ENCODE measurements at places on chromosomes 7 and 10. TPM values are rescaled to one million over a fixed set of nuclear protein-coding genes. Genes with fewer than 3 reads are reported as not detected.
A peak's percentile ranks its signal among the peaks of the same experiment; 100 is the strongest.

Gene SPDYE8
- 0.27 TPM for polyA plus RNA-seq

Gene CALN1
- 0.09 TPM for polyA plus RNA-seq

Gene NOD1
- polyA plus RNA-seq, result 7.5 TPM

Gene ZNF853
- 5.7 TPM for polyA plus RNA-seq

Gene FAM25A
- polyA plus RNA-seq, result not detected

Gene FAM241B
- 6.4 TPM for polyA plus RNA-seq

Gene ACSL5
- polyA plus RNA-seq, result 361 TPM

DNA sequence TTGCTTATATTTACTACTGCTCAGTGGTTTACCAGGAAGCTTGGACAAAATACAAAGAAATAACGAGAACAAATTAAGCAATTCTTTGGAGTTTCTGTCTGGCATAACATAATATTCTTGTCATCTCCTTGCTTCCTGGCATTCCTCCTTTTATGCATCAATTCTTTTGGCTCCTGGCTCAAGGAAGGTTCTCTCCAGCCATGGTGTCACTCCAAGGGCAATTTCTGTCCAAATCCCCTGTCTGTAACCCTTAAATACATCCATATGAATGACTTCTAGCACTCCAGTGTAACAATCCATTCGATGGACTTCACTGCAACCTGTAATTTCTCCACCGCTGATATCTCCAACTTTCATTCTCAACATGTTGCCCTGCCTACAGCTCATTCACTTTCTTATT is 617.7 kb upstream of the ANKRD30A start:
- no peak overlapping the region for H3K4me3 ChIP-seq
- no peaks in the 10 kb centered on the region for H3K36me3 ChIP-seq
- no peaks in the 10 kb centered on the region for H3K27me3 ChIP-seq
- no peak for DNase-seq
- no peaks in the 10 kb centered on the region for H3K4me1 ChIP-seq

DNA sequence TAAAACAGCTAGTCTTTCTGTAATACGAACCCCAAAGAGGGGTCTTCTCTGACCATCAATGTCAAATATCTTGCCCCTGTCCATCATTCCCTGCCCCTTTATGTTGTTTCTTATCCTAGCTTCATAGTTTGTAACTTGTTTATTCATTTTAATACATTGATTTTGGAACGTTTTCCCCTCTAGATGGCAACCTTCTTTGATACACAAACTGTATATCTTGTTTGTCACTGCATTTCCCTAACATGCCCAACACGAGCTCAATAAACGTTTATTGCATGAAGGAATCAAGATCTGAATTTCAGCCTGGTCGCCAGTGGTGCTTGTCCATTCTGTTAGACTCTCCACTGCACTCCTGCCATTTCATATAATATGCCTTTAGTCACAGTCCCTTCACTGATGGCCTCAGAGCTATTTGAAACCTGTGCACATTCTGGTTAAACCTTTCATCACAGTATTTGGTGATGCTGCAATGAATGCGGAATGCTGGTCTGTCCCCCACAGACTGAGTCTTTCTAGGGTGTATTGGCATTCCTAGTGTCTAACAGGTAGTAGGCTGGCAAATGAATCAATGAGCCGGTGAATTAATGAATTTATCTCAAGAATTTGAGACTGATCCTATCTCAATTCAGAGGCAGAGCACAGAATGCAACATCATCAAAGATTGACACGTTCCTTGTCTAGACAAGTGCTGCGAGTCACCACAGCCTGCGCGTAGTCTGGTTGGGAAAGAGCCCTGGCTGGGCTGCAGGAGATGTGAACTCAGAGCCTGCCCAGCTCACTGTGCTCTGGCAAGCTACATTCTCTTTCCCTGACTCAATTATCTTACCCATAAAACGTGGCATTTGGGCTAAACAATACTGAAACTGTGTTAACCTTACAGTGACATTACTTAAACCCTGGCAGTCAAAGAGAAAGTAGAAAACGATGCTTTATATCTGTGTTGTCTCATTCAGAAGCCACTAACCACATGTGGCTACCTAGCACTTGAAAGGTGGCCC is 55.2 kb upstream of the FRMD4A start:
- H3K27me3 ChIP-seq, result no peaks in the 10 kb centered on the region
- no peak overlapping the region for H3K27ac ChIP-seq
- DNase-seq, result no peak
- no peaks in the 10 kb centered on the region for H3K36me3 ChIP-seq

DNA sequence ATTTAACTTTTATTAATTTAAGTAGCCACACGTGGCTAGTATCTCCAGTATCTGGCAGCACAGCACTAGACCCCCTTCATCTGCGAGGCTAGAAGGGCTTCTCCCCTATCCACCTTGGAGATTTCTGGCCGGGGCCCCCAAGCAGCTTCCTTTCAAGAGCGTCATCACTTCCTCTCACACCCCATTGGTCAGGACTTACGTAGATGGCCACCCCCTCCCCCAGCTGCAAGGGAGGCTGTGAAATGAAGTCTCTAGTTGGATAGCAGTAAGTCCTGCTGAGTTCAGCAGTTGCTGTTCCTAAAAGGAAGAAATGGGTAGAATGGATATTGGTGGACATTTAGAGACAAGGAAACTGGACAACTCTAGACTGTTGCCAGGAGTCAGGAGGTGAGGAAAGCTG is 33.8 kb upstream of the COMTD1 start:
- H3K27me3 ChIP-seq, result no peaks in the 10 kb centered on the region
- H3K4me1 ChIP-seq, result no peaks in the 10 kb centered on the region
- no peak overlapping the region for H3K4me3 ChIP-seq
- no peak overlapping the region for H3K27ac ChIP-seq
- no peaks in the 10 kb centered on the region for H3K36me3 ChIP-seq

DNA sequence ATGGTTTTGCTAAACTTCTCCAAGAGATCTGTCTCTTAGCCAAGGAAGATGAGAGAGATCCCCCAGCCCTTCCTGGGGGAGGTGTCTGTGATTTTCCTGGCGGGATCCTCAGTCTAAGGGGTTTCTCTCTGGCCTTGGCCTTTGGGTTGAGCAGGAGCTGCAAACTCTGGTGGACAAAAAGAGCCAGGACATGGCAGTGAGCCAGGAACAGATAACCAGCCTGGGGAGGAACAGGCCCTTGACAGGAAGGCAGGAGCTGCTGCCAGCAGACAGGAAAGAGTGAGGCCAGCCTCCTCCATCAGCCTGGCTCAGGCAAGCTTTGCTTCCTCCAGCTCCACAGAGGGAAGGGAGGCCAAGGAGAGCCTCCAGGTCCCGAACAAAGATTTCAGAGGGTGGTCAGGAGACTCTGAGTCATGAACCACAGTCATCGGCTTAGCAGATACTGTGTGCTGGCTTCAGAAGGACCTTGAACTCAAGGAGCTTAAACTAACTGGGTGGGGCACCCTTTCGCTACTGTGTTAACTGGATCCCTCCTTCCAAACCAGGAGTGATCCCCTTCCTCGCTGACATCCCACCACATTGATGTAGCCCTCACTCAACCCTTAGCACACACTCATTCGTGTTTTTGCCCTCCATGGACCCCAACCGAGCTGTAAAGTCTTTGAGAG is 34.7 kb downstream of the DDIT4 start:
- H3K27me3 ChIP-seq, result no peaks in the 10 kb centered on the region
- no peaks in the 10 kb centered on the region for H3K36me3 ChIP-seq
- DNase-seq, result peak; percentile 92
- H3K27ac ChIP-seq, result peak overlapping the region; percentile 74

- peak overlapping the region; percentile 94 for H3K27ac ChIP-seq
- H3K4me3 ChIP-seq, result no peak overlapping the region
- H3K36me3 ChIP-seq, result peaks cover 13% of the 10 kb centered on the region
- peaks cover 58% of the 10 kb centered on the region for H3K4me1 ChIP-seq
- no peak for DNase-seq
- no peaks in the 10 kb centered on the region for H3K27me3 ChIP-seq
Observed at GRCh38 chr10:132419538-132420468, 22.8 kb downstream of the PWWP2B start.

DNA sequence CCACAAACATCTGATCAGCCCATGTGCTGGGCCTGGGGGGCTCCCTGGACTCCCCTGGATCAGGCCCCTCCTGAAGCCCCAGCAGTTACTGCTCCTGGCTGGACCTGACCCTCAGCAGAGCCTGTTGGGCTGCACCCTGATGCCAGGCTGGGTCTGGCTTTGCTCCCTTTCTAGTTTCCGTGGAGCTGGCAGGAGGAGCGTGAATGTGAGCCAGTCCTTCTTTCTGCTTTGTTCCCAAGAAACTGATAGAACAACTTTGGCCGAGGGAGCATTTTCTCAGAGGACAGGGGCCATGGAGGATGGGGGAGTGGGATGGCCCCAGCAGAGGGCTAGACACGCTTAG is 128.2 kb downstream of the NEURL1 start:
- no peaks in the 10 kb centered on the region for H3K4me1 ChIP-seq
- no peak overlapping the region for H3K27ac ChIP-seq
- no peak overlapping the region for H3K4me3 ChIP-seq

- no peak overlapping the region for H3K4me3 ChIP-seq
- peak overlapping the region; percentile 18 for H3K27ac ChIP-seq
- no peaks in the 10 kb centered on the region for H3K36me3 ChIP-seq
Observed at GRCh38 chr10:112311481-112311880, 28.3 kb downstream of the TECTB start.

- no peaks in the 10 kb centered on the region for H3K27me3 ChIP-seq
- no peaks in the 10 kb centered on the region for H3K4me1 ChIP-seq
- H3K4me3 ChIP-seq, result no peak overlapping the region
- DNase-seq, result no peak
- H3K36me3 ChIP-seq, result no peaks in the 10 kb centered on the region
- H3K27ac ChIP-seq, result no peak overlapping the region
Observed at GRCh38 chr10:123294886-123295285, 140.7 kb downstream of the BUB3 start.

DNA sequence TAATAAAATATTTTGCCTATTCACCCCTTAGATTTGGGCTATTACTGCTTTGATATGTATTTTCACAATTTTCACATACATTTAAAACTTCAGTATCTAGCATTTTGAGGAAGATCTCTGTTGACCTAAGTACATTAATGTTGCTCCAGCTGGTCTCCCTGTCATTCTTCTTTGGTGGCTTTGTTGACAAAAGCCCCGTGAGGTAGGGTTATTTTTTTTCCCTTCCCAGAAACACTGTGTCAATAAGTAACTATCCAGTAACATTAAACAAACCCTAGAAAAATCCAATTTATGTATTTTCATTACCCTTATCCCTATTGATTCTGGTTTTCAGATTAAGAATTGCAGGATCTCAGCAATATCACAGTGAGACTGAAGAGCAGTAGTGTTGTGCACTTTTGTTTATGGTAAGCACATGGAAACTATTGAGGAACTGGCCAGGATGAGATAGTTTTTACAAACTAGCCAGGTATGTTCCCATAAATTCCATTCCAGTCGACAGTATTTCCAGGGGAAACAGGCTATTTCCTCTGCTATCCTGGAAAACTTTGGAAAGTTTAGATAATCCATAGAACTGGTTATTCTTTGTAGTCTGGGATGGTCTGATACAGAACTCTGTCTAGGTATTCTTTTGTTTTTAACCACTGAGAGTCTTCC is 198.2 kb downstream of the PON1 start:
- no peak for DNase-seq

GRCh38 chr10:47071891-47072290 is 160.7 kb downstream of the PTPN20 start:
- H3K27ac ChIP-seq, result no peak overlapping the region
- no peaks in the 10 kb centered on the region for H3K36me3 ChIP-seq
- no peak overlapping the region for H3K4me3 ChIP-seq
- no peak for DNase-seq

DNA sequence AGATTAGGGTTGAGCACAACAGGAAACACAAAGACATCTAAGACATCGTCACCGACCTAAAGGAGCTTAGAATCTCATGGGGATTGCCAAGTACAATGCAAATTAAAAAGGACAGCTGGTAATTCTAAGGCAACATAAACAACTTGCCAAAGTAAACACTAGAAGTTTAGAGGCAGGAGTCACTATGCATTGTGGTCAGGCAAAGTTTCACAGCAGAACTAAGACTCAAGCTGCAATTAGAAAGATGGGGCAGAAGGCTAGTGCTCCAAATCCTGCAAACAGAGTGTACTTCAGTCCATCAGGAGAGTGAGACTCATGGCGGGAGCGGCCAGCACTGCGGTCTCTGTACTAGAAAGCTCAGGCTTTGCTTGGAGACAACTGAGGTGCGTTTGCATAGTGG is 52.7 kb downstream of the HIPK2 start:
- peaks cover 3% of the 10 kb centered on the region for H3K36me3 ChIP-seq
- H3K4me3 ChIP-seq, result no peak overlapping the region
- no peak for DNase-seq
- H3K4me1 ChIP-seq, result peaks cover 12% of the 10 kb centered on the region
- H3K27ac ChIP-seq, result peak overlapping the region; percentile 24
- H3K27me3 ChIP-seq, result no peaks in the 10 kb centered on the region

- no peak for DNase-seq
- H3K4me3 ChIP-seq, result no peak overlapping the region
- H3K27me3 ChIP-seq, result peaks cover 4% of the 10 kb centered on the region
- no peaks in the 10 kb centered on the region for H3K36me3 ChIP-seq
- H3K4me1 ChIP-seq, result no peaks in the 10 kb centered on the region
Observed at GRCh38 chr10:48209241-48209640, 65.3 kb downstream of the FRMPD2 start.

- H3K36me3 ChIP-seq, result peaks cover 25% of the 10 kb centered on the region
- H3K27me3 ChIP-seq, result no peaks in the 10 kb centered on the region
- peak; percentile 65 for DNase-seq
- H3K4me3 ChIP-seq, result no peak overlapping the region
- H3K27ac ChIP-seq, result peak overlapping the region; percentile 90
Observed at GRCh38 chr10:125057158-125058001, 103.0 kb downstream of the CTBP2 start.

DNA sequence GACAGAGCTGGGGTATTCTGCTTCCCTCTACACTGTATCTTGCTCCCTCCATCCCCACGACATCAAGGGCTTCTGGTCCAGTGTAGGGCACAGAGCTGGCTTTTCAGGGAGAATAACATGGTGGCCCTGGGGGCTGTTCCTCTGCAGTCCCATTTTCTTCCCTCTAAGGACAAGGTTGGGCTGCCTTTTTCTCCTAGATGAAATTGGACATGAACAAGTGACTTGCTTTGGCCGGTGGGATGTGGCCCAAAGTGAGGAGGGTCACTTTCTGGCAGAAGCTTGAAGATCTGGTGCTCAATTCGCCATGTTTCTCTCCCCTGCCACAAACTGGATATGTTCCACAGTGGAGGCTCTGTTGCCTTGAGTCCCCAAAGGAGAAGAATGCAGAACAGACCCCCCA is 235.7 kb downstream of the EMX2 start:
- DNase-seq, result no peak
- no peaks in the 10 kb centered on the region for H3K36me3 ChIP-seq
- no peak overlapping the region for H3K4me3 ChIP-seq
- H3K27me3 ChIP-seq, result no peaks in the 10 kb centered on the region

GRCh38 chr10:17835688-17836087 is 26.5 kb downstream of the MRC1 start:
- no peak overlapping the region for H3K27ac ChIP-seq
- no peak overlapping the region for H3K4me3 ChIP-seq
- H3K36me3 ChIP-seq, result no peaks in the 10 kb centered on the region
- H3K4me1 ChIP-seq, result no peaks in the 10 kb centered on the region
